ENCODE measurements at places on chromosomes 13 and 19.

- no peak for DNase-seq
These were observed 1284.5 kb downstream of the SLITRK1 start for GRCh38 chr13:82597747-82598146.

GRCh38 chr13:41546372-41547190 lies 89.2 kb downstream of the RGCC start:
- DNase-seq, result no peak

DNA sequence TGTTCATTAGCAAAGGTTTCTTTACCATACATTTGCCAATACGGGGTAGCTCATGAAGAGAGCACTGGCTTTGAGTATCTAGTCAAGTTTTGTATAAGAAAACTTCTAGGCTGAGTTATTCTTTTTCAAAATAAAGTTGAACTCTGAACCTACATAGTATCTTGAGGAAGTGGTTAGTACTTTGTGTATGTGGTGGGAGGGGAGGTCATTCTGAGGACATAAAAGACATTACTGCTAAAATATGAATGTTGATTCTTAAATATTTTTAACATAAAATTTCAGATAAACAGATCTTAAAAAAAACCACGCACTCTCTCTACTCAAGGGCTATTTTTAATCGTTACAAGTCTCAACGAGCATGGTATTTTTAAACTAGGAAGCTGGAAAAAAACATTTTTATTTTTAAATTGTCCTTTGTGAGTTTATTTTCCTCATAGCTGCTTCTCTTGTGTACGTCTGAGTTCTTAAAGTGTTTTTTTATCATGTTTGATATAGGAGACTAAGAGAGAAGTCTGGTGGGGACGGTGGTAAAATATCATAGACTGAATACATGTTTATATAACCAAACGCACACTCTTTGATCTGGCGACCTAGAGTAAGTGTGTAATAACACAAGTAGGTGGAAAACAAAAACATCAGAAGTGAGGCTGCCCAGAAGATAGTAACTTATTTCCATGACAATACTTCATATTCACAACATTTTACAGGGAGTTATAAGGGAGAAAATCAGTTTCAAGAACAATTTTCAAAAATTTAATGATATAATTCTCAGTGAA lies 118.0 kb upstream of the POSTN start:
- DNase-seq, result no peak

GRCh38 chr19:14148751-14149410 lies 12.5 kb upstream of the ASF1B start:
- no peak for DNase-seq

DNA sequence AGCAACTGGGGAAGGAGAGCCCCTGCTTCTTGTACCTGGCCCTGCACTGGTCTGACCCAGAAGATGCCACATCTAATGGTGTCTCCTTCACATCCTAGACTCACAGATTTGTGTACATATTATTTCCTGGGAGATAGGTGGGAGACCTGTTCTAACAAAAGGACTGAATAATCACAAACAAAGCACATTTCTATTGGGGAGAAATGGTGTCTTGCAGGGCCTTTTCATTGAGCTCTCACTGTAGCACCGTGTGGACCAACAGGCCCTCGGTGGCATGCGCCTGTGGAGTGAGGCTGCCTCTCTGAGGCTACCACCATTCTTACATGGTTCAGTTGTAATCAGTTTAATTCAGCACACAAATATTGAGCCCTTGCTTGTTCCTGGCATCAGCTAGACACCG lies 989 bp upstream of the SACS start:
- DNase-seq, result no peak

DNA sequence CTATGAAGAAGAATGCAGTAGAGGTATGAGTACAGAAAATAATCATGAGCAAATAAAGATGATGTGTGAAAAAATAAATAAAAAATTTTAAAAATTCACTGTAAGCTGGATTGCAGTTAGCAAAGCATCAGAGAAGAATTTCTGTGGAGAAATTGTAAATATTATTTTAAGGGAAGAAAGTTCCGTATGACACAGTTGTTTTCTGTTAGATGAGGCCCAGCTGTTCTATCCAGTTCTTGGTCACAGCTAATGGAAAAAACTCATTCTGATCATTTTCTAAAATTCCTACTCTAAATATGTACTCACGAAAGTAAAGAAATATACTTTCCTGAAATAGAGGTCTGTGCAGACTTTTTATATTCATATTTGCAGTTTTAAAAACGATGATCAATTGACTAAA lies 578.8 kb downstream of the DCT start:
- DNase-seq, result no peak

GRCh38 chr19:19579533-19580361 lies 38.7 kb downstream of the PBX4 start:
- DNase-seq, result no peak

- no peak for DNase-seq
These were observed 18.0 kb upstream of the SERP2 start for GRCh38 chr13:44355621-44356020.

DNA sequence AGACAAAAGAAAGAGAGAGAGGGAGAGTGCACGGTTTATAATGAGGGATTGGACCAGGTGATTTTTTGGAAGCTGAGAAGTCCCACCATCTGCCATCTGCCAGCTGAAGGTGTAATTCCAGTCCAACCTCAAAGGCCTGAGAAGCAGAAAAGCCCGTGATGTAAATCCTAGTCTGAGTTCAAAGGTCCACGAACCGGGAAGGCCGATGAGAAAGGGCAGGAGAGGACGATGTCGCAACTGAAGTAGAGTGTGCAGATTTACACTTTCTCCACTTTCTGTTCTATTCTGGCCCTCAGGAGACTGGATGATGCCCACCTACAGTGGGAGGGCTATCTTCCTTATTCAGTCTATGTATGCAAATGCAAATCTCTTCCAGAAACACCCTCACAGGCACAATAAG lies 500.0 kb downstream of the DIAPH3 start:
- no peak for DNase-seq

- no peak for DNase-seq
These were observed 108.2 kb downstream of the SIPA1L3 start for GRCh38 chr19:38015216-38015615.

- no peak for DNase-seq
These were observed 22.7 kb downstream of the HPN start for GRCh38 chr19:35063940-35064818.

Data from CD4-positive, alpha-beta T cell treated with Interleukin-10 for 1 hour (primary cell).